ENCODE measurements at places on chromosomes 16 and 17. TPM values are rescaled to one million over a fixed set of nuclear protein-coding genes. Genes with fewer than 3 reads are reported as not detected.

The COPRS gene
- total RNA-seq: 63.9 TPM

The RASL10B gene
- 0.65 TPM for total RNA-seq

The G6PC1 gene
- total RNA-seq: not detected

The KRTAP17-1 gene
- not detected for total RNA-seq

The RTN4RL1 gene
- total RNA-seq: 0.43 TPM

The ZNF276 gene
- 31.6 TPM for total RNA-seq

The LDHD gene
- 67.2 TPM for total RNA-seq

The PPY gene
- total RNA-seq: 1.5 TPM

The KRTAP9-1 gene
- not detected for total RNA-seq

The PRSS36 gene
- 8.2 TPM for total RNA-seq

The TERB1 gene
- total RNA-seq: 0.32 TPM

The MT4 gene
- total RNA-seq: not detected

The NPTX1 gene
- total RNA-seq: 0.51 TPM

The MTHFSD gene
- total RNA-seq: 22.6 TPM

The RAB26 gene
- total RNA-seq: 3.8 TPM

The AHSP gene
- not detected for total RNA-seq

The DNASE1 gene
- 36.0 TPM for total RNA-seq

The CCL3 gene
- 1.5 TPM for total RNA-seq

Data from mucosa of descending colon (tissue), 3 donors.